DND-41 (cell line): ENCODE measurements at places on chromosomes 5 and 9.

GRCh38 chr9:71765693-71766092 is 2.6 kb downstream of the CEMIP2 start:
- no peak for DNase-seq

- DNase-seq: no peak
Measured at GRCh38 chr9:133647765-133648469, 11.8 kb downstream of the DBH start.

- DNase-seq: no peak
Measured at GRCh38 chr5:12611132-12611531, 706.9 kb upstream of the CTNND2 start.

DNA sequence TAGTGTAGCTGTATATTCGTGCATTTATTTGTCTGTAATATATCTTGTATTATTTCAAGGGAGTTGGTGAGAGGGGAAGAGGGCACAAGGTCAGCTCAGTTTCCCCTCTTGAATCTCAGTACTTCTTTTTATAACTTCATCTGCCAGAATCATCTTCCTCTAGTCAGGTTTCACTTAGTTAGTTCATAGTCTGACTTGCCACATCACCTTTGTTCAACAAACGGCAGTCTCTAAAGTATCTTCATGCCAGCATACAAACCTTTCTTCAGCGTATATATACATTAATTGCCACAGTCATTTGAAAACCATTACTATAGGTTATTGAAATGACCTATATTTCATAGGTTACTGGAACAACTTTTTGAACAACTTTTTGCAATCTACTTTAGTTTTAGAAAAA is 1.6 kb downstream of the ECM2 start:
- no peak for DNase-seq

DNA sequence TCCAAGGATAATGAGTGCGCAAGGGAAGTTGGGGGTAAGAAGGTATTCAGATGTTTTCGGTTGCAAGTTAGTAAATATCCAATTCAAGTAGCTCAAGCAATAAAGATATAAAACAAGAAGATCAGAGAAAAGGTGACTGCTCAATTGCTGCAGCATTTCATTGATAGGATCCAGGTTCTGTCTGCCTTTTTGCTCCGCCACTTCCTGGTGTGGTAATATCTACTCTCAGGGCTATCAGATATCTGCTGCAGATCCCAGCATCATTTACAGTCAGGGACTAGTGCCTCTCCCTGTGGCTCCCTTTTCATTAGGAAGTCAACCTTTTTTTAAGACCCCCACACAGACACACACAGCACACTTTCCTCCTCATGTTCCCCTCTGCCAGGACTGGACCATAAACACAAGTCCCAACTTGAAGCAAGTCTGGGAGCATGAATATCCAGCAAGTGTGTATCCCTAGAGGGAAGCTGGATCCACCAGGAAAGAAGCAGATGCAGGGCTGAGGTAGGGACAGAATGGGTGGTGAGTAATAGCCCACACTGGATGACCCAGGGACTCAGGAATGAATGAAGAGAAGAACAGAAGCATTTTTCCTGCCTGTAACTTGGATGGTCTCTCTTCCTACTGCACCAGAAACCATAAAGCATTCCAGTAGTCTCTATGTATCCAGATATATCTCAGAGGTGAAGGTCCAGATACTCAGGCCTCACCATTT is 53.7 kb downstream of the ZNF622 start:
- no peak for DNase-seq

GRCh38 chr9:134972140-134972539 is 54.4 kb upstream of the FCN1 start:
- DNase-seq: no peak

DNA sequence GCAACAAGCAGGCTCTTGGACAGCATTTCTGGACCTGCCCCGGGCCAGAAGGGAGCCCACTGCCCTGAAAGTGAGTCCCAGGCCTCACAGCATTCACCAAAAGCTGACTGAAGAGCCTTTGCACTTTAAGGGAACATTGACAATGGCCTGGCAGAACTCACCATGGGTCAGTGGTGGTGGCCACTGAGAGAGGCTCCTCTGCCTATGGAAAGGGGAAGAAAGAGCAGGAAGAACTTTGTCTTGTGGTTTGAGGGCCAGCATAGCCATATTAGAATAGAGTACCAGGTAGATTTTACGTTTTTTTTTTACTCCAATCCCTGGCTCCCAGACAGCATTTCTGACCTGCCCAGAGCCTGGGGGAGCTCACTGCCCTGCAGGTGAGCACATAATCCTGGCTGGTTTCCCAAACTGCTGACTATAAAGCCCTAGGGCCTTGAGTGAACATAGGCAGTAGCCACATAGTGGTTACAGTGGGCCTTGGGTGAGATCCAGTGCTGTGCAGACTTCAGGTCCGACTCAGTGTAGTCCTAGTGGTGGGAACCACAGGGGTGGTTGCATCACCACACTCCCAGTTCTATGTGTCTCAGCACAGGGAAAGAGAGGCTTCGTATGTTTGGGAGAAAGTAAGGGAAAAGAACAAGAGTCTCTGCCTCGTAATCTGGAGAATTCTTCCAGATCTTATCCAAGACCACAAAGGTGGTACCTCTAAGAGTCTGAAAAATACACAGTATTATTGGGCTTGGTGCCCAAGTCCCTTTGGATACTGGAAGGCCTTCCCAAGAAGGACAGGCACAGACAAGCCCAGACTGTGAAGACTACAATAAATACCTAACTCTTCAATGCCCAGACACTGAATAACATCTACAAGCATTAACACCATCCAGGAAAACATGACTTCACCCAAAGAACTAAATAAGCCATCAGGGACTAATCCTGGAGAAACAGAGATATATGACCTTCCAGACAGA is 89.5 kb downstream of the TSSK1B start:
- no peak for DNase-seq

- no peak for DNase-seq
Measured at GRCh38 chr9:11915699-11916098, 777.5 kb upstream of the TYRP1 start.

- DNase-seq: no peak
Measured at GRCh38 chr5:95697781-95698681, 15.2 kb upstream of the SPATA9 start.

GRCh38 chr5:74686962-74687751 is 2.1 kb downstream of the HEXB start:
- no peak for DNase-seq

DNA sequence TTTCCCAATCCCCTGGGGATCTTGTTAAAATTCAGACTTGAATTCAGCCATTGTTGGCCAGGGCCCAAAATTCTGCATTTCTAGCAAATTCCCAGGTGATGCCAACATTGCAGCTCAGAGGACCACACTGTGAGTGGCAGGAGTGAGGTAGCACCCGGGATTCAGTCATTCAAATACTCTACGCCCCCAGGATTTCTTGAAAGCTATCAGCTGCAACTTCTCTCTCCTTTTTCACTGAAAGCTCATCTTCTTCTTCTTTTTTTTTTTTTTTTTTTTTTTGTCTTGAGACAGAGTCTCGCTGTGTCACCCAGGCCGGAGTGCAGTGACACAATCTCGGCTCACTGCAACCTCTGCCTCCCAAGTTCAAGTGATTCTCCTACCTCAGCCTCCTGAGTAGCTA is 19.3 kb upstream of the ANKH start:
- no peak for DNase-seq

DNA sequence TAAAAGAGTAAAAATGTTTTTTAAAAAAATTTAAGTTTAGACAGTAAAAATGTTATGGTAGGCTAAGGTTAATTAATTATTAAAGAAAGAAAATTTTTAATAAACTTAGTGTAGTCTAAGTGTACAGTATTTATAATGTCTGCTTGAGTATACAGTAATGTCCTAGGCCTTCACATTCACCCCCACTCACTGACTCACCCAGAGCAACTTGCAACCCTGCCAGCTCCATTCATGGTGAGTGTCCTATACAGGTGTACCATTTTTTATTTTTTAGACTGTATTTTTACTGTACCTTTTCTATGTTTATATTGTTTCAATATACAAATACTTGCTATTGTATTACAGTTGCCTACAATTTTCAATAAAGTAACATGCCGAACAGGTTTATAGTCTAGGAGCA is 234.1 kb downstream of the AUH start:
- DNase-seq: no peak

DNA sequence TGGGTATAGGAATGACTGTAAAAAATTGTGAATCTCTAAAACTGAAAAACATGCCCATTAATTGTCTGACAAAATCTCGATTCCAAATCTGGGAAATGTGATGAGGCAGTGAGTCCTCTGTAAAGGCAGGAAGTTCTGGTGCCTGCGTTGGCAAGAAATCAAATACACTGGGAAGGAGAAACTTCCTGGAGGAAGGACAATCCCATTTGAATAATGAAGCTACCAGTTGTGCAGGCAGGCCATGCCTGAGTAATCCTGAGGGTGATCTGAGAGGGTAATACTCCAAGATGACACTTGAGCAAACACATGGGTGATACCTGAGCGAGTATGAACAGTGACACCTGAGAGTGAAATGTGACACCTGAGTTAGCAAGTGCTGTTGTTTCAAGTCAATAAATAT is 49.7 kb downstream of the KIF24 start:
- no peak for DNase-seq

- DNase-seq: no peak
Measured at GRCh38 chr5:1864896-1865440, 17.8 kb downstream of the IRX4 start.

DNA sequence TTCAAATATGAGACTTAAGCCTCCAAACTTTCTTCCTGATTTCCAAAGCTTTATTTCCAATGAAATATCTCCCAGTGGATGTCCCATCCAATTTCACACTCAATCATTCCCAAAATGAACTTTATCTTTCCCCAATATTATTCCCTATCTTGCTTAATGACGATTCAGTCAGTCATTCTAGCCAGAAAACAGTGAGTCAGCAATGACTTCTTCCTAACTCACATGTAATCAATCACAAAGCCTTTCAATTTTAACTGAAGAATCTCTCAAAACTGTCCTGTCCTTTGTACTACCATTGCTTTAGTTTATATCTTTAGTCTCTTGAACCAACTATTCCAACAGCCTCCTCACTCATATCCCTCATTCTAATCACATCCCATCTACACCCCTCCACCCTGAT is 34.9 kb downstream of the NSA2 start:
- DNase-seq: no peak

GRCh38 chr5:15926586-15926985 is 253.0 kb downstream of the MARCHF11 start:
- no peak for DNase-seq

DNA sequence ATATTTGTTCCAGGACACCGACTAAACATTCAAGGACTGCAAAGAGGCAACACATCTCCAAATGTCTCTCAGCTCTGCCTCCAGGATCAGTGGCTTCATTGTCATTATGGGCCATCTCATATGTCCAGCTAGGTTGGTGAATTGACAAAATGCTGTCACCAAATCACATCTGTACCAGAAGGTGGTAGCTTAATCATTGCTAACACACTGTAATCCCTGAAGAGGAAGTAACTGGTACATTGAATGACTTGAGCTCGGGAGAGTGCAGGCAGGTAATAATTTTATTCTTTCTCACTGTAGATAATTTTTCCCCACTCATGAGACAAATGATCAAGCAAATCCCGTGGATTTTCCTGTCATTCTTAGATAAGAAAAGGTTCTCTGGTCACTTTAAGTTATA is 169.8 kb downstream of the SEMA6A start:
- no peak for DNase-seq

GRCh38 chr9:37197158-37198038 is 77.0 kb downstream of the ZCCHC7 start:
- peak; percentile 61 for DNase-seq

- no peak for DNase-seq
Measured at GRCh38 chr9:96435345-96435744, 14.6 kb upstream of the HABP4 start.

GRCh38 chr9:106526716-106527204 is 336.2 kb upstream of the ZNF462 start:
- no peak for DNase-seq

DNA sequence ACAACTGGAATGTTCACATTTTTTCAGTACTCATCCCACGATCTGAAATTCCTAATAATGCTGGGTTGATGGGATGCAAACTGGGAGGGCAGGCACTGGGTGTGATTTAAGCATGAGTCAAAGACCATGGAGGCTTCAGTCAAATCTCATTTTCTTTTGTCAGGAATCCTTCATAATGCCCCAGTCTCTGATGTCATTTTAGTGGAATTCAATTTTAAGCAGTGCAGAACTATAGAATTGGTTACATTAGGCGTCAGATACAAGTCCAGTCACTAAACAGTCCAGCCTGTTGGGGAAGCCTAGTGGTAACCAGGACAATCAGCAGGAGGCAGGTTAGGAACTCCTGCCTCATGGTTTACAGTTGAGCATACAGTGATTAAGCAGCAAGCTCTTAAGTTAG is 41.0 kb upstream of the TMEM215 start:
- DNase-seq: no peak

DNA sequence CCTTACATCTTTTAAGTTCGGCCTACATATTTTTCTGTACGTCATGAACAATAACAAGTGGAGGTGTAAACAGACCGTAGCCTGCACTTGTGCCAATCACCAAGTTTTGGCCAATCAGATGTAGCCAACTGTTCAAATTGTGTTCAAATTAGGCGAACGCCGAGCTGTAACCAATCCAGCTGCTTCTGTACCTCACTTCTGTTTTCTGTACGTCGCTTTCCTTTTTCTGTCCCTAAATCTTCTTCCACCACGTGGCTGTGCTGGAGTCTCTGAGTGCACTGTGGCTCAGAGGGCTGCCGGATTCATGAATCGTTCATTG is 26.4 kb downstream of the TRIM14 start:
- no peak for DNase-seq

- DNase-seq: no peak
Measured at GRCh38 chr5:9699681-9700080, 69.5 kb upstream of the TAS2R1 start.

- DNase-seq: no peak
Measured at GRCh38 chr5:178433273-178433775, 156.9 kb downstream of the COL23A1 start.

DNA sequence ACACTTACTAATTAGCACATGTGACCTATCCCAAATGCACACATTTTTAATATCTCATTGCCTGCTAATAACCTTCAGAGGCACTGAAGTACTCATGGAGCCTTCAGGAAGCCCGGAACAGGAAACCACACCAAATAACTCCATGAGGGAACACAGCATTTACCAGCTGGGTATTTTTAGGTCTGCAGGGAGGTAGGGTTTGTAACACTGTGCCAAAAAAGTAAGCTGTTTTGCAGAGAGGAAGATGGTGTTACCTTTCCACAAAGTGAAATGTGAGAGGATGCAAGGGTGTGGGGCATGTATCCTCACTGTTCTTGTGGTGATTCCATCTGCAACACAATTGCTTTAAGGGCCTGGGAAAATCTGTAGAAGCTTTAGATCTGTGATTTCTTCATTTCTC is 64.4 kb downstream of the NUDT12 start:
- no peak for DNase-seq

DNA sequence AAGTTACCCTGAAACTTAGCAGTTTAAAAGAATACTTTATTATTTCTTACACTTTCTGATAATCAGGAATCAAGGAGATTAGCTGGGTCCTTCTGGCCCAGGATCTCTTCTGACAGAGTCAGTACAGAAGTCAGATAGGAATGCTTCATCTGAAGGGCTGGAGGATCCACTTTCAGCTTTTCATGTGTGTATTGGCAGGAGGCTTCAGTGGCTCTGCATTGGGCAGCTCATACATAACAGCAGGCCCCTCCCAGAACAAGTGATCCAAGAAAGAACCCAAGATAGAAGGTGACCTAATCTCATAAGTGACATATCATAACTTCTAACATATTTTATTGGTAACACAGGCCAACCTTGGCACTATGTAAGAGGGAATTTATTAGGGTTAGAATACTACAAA is 258.4 kb downstream of the HCN1 start:
- DNase-seq: no peak
